CD4-positive, alpha-beta memory T cell (primary cell): ENCODE measurements at places on chromosomes 12 and 14. TPM values are rescaled to one million over a fixed set of nuclear protein-coding genes. Genes with fewer than 3 reads are reported as not detected.

TC2N gene
- 325 TPM for total RNA-seq

LAG3 gene
- total RNA-seq, result 2.4 TPM

SLC25A47 gene
- not detected for total RNA-seq

DNA sequence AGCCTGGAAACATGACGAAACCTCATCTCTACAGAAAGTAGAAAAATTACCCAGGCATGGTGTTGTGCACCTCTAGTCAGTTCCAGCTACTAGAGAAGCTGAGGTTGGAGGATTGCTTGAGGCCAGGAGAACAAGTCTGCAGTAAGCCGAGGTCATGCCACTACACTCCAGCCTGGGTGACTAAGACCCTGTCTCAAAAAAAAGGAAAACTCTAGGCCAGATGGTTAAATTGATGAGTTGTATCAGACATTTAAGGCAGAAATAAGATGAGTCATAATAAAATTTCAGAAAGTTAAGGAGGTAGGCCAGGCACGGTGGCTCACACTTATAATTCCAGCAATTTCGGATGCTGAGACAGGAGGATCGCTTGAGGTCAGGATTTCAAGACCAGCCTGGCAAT lies 10.7 kb downstream of the EIF2S1 start:
- no peak for DNase-seq

DNA sequence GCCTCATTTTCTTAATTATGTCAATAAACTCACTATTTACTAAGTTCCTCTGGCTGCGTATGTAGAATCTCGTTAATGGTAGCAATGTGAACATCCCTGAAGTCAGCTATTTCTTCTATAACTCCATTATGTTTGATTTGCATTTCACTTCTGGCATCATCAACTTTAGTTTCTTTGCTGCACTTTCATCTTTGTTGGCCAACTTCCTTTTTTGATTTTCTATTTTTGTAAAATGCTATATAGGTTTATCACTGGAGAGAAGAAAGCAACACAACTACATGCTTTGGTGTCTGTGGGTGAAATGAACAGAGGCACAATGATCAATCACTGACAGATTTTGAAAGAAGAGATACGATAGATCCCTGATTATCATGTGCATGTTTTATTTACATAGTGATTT lies 58.5 kb upstream of the ATF7IP start:
- DNase-seq, result no peak

- DNase-seq, result no peak
Measured at GRCh38 chr14:74974364-74975058, 19.1 kb upstream of the PGF start.

DNA sequence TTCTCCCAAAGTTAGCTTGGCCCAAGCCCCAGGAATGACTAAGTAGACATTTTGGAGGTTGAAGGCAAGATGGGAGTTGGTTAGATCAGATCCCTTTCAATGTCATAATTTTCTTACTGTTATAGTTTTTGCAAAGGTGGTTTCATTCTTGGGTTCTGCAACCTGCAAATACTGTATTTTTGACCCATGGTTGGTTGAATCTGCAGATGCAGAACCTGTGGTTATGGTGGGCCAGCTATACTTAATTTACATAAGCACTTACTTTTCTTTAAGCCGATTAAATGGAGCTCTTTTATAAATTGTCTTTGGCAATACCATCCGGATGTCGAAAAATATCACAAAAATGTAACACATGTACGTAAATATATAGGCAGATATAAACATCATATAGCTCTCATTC lies 25.6 kb downstream of the LEMD3 start:
- DNase-seq, result no peak

DNA sequence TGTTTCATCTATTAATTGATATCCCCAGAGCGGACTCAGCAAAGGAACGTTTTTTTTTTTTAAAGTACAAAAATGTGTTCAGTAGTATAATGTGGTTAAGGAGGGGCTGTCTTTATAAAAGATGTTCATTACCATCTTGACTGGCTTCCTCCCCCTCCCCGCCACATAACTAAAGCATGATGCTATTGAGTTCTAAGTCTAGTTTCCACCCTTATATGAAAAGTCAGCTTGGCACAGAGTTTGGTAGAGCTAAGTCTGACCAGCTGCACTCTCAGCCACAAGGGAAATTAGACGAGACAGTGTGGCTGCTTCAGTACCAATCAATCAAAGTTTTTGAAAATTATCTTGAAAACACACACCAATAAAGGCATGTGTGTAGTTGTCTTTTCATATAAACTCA lies 1.9 kb upstream of the MYBPC1 start:
- DNase-seq, result no peak
